ENCODE measurements at places on chromosomes 7 and 10. TPM values are rescaled to one million over a fixed set of nuclear protein-coding genes. Genes with fewer than 3 reads are reported as not detected.

DNA sequence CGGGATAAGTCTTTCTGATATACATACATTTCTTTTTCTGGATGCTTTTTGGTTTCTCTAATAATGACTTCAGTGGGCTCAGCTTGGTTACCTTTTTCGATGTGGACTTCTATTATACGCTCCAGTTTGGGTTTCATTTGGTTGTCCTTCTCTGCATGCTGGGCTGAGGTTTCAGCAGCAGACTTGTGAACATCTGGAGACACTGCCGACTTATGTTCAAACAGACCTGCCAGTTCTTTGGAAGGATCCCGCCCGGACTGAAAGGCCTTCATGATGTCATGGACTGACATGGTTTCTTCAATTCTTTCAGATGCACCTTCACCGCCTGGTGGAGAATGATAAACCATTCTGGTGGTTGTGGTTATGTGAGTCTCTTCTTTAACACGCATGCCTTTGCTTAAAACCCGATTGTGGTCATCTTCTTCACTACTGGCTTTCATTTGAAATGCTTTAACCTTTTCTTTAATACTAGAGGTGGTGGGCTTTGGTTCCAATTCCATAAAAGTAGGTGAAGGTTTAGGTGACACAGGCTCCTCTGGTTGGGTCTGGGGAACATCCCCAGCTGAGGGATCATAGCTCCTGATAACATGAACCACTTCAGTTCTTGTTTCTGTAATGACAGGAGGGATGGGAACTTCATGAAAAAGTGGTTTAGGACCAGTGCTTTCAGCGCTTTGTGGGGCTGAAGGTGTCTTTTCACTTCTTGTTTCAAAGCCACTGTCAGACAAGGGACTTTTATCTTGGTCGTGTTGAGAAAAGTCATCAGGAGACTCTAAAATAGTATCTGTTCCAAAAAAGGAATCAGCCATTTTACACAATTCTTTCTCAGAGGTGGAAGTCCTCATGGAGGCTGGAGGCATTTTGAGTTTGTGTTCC is 167.7 kb upstream of the CCDC6 start:
- no peak for DNase-seq

Gene CAMK2B
- polyA plus RNA-seq: not detected

GRCh38 chr7:150986099-150986512 is 4.7 kb upstream of the NOS3 start:
- peak; percentile 52 for DNase-seq

DNA sequence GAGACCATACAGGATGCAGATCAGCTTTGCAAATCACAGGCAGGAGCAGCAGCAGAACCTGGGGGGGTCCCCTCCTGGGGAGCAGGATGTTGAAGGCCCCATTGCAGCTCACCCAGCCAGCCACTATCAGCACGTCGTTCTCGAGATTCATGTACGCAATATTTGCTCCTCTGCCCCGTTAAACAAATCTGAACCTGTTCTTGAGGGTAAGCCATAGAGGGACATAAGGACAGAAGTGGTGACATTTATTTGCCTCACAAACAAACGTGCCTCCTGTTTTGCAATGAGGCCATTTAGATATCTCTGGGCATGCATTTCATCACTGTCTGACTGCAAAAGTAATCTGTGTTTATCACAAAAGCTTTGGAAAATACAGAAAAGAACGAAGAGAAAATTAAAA is 87.3 kb upstream of the BAIAP2L1 start:
- DNase-seq: no peak

GRCh38 chr7:949021-949934 is 5.2 kb downstream of the ADAP1 start:
- no peak for DNase-seq

DNA sequence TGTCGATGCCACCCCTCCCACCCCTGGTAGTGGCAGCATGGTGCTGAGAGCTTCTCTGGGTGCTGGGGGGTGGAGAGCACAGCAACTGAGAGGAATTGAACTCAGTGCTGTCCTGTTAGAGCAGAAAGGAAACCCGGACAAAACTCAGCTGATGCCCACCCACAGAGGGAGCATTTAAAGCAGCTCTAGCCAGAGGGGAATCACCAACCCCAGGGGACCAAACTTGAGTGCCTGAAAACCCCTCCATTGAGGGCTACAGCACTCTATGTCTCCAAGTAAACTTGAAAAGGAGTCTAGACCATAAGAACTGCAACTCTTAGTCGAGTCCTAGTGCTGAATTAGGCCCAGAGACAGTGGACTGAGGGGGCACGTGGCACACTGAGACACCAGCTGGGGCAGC is 16.8 kb upstream of the FOXI2 start:
- DNase-seq: no peak

DNA sequence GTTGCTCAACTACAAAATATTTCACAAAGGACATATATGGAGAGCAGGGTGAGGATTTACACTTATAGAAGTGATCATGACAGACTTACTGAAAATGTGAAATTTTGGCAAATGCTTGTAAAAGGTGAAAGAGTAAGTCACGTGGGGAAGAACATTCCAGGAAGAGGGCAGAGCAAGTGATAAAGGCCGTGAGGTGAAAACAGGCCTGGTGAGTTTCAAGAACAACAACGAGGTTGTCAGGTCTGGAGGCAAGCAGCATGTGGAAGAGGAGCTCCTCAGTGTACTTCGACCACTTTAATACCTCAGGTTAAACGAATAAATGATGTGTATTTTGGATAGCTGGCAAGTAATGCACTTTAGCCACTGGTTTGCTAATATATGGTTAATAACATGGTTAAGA is 706.7 kb downstream of the PCDH15 start:
- no peak for DNase-seq

GRCh38 chr10:114492351-114493037 is 88.2 kb upstream of the AFAP1L2 start:
- DNase-seq: peak; percentile 54

GRCh38 chr7:97126483-97127171 is 9.1 kb downstream of the SDHAF3 start:
- DNase-seq: no peak

Gene CRPPA
- polyA plus RNA-seq: 0.87 TPM

GRCh38 chr7:39293056-39293823 is 273.0 kb upstream of the YAE1 start:
- DNase-seq: no peak

DNA sequence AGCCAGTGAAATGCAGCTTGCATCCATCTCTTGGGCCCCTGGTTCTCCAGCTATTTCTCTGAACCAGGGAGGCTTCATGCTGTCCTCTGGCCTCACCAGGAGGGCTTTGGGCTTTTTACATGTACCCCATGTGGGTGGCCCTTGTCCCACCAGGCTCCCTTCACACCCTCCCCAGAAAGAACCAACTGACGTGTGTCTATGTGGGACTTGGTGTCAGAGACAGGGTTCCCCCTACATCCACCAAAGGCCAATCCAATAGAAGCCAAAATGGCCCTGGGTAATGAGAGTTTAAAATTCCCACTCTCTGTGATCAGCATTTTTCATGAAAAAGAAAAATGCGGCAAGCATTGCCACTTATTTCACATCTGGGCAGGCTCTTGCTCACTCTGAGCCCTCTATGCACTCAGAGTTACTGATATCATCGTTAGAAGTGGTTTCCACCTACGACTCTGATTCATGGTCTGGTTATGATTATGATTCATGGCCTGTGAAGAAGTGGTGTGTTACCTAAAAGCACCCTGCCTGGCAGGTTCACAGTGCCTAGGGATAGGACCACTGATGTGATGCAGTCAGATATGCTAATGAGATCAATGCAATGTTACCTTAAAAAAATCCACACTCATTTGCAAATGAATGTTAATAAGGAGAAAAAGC is 133.5 kb downstream of the BUB3 start:
- no peak for DNase-seq

GRCh38 chr7:79471699-79472098 is 18.2 kb upstream of the MAGI2 start:
- DNase-seq: no peak

Gene DENND2A
- not detected for polyA plus RNA-seq

DNA sequence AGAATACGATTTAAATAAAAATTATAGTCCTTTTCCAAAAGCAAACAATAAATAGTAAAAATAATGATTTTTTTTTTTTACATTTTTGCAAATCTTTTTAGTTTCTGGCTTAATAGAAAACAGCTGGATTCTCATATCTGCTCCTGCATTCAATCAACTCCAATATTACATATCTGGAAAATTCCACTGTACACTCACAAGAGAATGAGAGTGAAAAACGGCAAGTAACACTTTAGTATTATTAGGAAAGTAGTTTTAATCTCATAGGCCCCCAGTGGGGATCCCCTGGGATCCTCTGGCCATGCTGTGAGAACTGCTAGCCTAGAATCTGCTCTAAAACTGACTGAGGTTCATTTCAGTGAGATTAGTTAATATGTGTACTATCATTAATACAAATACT is 128.6 kb upstream of the LRRN3 start:
- DNase-seq: no peak

DNA sequence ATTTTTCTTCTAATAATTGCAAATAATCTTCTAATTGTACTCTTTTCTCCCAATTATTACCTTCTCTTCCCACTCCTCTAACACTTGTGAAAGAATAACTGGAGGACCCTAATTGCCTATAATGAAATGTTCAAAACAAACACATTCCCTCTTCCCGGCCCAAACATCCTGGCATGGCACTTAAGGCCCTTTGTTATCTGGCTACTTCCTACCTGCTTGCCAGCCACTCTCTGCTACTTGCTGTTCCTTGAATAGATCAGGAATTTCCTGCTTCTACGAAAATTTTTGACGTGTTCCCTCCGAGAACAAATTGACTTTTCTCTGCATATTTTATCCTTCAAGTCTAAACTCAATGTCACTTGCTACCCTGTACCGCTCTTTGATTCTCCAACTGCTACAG is 56.1 kb upstream of the NOBOX start:
- DNase-seq: no peak

Measured in CD4-positive, alpha-beta memory T cell (primary cell).